ENCODE measurements at places on chromosomes 16 and 17.

DNA sequence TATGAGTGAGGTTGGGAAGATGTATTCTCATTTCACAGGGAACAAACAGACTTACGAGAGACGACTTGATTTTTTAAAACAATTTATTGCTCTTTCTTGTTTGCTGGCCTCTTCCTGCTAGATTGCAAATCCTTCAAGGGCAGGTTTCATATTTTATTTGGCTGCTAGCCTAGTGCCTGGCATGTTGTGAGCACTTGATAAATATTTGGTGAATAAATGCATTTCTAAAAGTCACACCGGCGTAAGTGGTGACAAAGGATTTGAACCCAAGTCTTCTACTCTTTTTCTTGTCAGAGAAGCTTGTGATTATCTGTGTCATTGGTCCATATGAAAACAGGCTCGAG is 1.4 kb downstream of the WWP2 start:
- DNase-seq: no peak

DNA sequence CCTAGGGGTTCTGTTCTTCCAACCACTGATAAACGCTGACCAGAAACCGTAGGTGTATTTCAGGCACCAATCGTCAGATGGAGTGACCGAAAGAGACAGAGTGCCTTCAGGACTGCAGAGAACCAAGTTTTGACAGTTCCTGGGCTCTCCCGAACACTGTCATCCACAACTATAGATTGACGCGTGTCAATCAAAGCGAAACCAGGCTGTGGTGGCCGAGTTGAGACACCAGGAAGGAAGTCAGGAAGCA is 11.9 kb upstream of the AURKB start:
- no peak for DNase-seq

- no peak for DNase-seq
Measured at GRCh38 chr16:51849715-51850114, 697.2 kb downstream of the TOX3 start.

DNA sequence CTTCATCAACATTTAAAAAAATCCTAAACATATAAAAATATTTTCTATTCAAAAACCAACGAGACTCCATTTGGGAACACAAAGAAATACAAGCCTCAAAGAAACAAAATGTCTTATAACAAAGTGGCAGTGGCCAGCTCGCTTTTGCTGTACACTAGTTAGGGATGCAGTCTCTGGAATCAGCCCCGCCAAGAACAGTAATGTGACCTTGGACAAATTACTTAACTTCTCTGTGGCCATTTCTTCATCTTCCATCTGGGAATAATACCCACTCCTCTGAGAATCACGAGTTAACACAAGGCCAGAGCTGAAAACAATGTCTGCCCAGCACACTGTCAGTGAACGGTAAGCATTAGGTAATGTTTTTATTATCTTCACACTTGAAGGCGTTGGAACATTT is 5.6 kb downstream of the STAT5B start:
- DNase-seq: no peak

DNA sequence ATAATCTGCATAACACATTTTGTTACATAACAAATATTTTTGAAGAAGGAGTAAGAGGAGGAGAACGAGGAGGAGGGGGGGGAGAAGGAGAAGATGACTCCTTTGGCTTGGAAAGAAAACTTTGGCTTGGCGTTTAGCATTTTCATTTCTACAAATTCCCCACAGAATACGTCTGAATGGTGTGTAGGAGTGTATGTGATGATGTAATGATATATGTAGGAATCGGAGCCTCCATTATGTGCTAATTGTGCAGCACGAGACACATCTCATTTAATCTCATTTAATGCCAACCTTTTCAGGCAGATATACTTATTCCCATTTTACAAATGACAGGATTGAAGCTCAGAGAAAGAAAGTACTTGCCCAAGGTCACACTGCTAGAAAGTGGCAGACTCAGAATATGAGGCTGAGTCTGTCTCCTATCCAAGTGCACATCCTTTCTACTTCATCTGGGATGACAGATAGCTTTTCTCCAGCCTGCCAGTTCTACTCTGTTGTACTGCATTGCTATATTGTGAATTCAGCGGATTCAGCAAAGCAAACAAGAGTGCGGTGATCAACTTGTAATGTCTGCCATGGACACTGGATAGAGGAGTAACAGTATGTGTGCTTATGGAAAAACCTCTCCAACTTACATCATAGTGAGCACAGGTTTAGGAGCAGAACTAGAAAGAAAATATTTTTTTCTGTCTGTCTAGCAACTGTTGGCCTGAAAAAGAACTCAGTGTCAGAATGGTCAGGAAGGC is 10.4 kb upstream of the SLC47A2 start:
- DNase-seq: peak; percentile 25

GRCh38 chr16:12600536-12601256 is 203.0 kb downstream of the CPPED1 start:
- DNase-seq: no peak

DNA sequence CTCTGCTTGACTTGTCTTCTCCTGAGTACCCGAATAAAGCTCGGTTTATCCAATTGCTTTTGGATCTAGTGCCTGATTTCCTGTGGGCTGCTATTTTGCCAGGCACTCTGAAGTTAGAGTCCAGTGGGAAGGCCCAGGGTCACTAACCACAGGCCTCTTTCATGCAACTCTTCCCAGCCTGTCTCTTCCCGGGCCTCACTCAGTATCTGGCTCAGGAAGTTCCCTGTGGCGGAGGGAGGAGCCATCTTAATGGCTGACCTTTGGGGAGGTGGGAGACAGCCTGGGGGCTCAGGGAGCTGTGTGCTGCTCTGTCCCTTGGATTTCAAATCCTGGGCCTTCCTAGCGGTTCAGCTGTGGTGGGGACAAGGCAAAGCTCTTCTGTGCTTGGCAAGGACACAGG is 328.5 kb downstream of the SLC39A11 start:
- DNase-seq: no peak

DNA sequence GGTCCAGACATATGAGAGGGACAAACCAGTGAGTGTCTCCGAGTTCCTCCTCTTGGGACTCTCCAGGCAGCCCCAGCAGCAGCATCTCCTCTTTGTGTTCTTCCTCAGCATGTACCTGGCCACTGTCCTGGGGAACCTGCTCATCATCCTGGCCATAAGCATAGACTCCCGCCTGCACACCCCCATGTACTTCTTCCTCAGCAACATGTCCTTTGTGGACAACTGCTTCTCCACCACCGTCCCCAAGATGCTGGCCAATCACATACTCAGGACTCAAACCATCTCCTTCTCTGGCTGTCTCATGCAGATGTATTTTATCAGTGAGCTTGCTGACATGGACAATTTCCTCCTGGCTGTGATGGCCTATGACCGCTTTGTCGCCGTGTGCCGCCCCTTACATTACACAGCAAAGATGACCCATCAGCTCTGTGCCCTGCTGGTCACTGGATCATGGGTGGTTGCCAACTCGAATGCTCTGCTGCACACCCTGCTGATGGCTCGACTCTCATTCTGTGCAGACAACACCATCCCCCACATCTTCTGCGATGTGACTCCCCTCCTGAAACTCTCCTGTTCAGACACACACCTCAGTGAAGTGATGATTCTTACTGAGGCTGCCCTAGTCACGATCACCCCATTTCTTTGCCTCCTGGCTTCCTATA is 19.2 kb downstream of the ZNF200 start:
- no peak for DNase-seq

DNA sequence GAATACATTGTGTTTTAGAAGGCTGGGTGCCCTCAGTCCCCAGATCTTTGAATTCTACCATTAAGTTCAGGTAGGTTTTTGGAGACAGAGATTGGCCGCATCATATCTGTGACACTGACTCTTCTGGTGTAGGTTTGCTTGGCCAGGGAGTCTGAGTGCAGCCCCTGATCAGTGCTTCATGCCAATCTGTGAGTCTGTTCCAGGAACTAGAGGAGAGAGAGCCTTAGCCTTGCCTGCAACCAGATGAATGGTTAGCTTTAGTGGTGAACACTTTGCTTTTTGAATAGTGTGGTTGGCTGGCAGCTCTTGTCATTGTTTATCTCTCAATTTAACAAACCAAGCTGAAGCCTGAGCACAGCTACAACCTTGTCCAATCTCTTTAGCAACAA is 87.8 kb downstream of the PLXDC1 start:
- no peak for DNase-seq

GRCh38 chr16:69906838-69907401 is 44.2 kb upstream of the CLEC18A start:
- DNase-seq: no peak

DNA sequence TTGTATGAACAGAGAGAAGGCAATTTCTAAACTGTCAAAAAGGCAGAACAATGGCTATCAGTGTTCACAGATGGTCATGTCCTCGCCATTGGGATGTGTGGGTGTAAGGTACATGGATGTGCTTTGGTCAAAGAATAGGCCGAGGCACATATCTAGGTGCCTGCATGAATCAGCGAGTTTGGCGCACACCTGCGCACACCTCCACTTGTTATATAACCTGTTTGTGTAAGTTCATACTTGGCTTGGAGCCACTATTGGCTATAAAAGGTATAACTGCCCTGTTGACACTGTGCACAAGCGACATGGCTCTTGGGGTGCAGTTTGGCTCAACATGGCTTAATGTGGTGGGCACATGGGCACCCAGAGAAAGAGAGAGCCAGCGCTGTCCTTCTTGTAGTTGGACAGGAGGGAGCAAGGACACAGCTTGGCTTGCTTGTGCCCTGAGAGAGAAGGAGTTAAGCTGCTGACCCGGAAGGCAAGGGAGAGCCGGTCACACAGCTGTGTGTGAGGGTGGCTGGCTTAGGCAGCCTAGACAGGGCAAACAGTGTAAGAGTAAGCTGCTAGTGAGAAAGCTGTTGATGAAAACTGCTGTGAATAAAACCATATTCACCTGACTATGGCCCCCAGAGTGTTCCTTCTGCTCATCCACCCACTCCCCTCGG is 499.1 kb downstream of the KCNJ2 start:
- DNase-seq: no peak

GRCh38 chr17:59757470-59757869 is 50.0 kb downstream of the VMP1 start:
- peak; percentile 44 for DNase-seq

DNA sequence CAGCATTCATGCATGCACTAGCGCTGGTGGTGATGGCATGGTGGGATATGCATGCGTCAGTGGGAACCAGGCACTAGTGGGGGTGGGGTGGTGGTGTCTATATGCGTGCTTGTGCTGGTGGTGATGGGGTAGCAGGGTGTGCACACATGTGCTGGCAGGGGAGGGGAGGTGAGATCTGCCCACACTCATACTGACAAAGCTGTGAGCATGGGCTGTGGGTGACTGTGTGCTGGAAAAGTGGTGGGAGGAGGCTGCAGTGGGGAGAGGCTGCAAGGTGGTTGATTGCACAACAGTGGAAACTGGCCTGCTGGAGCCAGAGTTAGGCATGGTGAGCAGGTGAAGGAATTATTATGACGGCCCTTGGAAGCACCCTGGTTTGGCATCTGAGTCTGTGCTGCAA is 31.3 kb upstream of the TEKT1 start:
- no peak for DNase-seq

DNA sequence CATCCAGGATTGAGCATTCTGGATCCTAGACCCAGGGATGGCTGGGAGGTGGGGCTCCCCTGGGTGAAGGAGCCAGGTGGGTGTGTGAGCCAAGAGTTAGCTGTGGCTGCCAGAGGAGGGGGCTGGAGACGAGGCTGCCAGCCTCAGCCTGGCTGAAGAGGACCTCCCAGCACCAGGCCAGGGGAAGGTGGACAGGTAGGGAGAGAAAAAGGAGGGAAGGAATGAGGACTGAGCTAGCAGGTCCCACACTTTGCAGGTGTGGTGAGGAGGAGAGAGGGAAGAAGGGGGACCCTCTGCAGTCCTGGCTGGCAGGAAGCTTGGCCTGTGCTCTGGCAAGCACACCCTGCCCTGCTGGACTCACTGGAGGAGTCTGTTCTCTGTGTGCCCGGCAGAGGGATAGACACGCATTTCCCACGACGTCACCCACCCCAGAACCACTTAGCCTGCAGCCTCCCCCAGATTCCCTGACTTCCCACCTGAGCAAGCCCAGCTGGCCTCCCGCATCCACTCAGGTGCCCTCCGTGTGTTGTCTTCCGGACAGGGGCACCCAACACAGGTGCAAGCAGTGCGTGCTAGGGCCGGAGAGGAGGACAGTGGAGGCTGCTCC is 42.0 kb downstream of the SOCS3 start:
- no peak for DNase-seq

DNA sequence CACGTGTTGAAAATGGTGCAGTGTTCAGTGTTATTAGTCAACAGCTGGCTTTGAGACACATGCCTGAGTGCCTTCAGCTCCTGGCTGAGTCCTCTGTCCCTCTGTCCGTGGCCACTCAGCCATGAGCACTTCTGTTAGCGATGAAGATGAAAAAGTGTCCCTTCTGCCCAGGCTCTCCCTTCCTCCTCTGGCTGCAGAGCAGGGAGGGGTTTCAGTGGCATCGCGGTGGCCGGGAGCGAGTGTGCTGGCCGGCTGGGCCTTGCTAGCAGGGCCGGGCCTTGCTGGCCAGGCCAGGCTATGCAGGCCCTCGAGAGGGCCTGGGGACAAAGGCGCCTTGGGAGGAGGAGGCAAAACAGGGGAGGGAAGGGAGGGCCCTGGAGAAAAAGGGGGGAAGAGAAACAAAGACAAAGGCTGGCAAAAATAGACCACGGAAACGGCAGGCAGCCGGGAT is 47.7 kb downstream of the CMIP start:
- no peak for DNase-seq

Measured in skin of body (tissue), 3 donors.